ENCODE measurements at places on chromosomes 13 and 19. TPM values are rescaled to one million over a fixed set of nuclear protein-coding genes. Genes with fewer than 3 reads are reported as not detected.

DNA sequence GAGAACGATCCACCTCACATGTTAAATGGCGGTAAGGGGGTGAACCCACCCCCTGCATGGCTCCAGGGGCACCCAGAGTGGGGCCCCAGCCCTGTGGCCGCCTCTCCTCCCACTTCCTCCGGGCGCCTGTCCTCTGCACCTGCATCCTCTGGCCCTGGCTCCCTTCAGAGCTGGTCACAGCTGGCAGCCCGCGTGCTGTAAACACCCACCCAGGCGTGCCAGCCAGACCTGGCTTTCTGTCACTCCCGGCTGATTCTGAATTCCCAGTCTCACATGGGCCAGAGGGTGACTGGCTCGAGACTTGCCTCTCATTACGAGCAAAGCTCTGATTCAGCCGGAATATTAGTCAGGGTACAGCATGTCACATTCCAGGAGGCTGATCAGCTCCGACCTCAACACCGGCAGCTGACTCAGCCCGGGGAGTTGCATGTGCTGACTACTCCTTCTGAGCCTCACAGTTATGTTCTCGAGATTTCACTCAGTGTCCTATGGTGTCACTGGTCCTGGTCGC is 75.1 kb downstream of the GNG7 start:
- peak; percentile 65 for DNase-seq

COX7A1 gene
- total RNA-seq: 4.3 TPM

GRCh38 chr13:53405616-53406015 is 377.0 kb downstream of the OLFM4 start:
- DNase-seq: no peak

PCDH17 gene
- total RNA-seq: 1.7 TPM

- no peak for DNase-seq
Observed at GRCh38 chr19:50333737-50334617, 4.8 kb upstream of the KCNC3 start.

DNA sequence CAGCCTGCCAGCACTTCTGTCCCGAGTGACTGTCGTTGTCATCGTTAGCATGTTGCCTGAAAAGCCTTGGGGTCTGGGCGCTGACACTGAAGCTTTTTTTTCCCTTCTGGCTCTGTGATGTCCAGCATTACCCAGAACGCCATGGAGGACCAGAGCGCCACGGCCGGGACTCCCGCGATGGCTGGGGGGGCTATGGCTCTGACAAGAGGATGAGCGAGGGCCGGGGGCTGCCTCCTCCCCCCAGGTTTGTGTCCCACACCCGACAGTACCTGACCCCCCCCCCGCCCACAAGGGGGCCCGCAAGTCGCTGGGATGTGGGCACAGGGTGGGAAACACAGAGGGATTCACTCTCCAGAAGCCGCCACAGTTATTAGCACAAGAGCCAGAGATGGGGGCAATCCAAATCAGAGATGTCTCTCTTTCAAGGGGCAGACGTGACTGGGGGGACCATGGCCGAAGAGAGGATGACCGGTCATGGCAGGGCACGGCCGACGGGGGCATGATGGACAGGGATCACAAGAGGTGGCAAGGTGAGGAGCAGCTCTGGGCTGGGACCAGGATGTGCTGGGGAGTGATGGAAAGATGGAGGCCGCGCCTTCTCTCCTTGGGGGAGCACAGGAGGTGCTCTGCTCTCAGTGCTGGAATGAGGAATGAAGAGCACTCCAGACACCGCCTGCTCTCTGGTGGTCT is 13.2 kb downstream of the MICOS13 start:
- DNase-seq: no peak

POGLUT2 gene
- 86.9 TPM for total RNA-seq

SMIM17 gene
- total RNA-seq: 3.4 TPM

- DNase-seq: no peak
Observed at GRCh38 chr13:109332506-109333499, 453.6 kb downstream of the IRS2 start.

- no peak for DNase-seq
Observed at GRCh38 chr13:78630511-78630910, 27.2 kb upstream of the POU4F1 start.

SMAD9 gene
- total RNA-seq: 27.0 TPM
